Activated naive CD4-positive, alpha-beta T cell (primary cell): ENCODE measurements at places on chromosomes 2 and 18.

- DNase-seq = no peak
These were observed 20.1 kb upstream of the C2orf72 start for GRCh38 chr2:231017231-231017598.

- DNase-seq = no peak
These were observed 211.4 kb downstream of the ZBTB7C start for GRCh38 chr18:48197819-48198218.

DNA sequence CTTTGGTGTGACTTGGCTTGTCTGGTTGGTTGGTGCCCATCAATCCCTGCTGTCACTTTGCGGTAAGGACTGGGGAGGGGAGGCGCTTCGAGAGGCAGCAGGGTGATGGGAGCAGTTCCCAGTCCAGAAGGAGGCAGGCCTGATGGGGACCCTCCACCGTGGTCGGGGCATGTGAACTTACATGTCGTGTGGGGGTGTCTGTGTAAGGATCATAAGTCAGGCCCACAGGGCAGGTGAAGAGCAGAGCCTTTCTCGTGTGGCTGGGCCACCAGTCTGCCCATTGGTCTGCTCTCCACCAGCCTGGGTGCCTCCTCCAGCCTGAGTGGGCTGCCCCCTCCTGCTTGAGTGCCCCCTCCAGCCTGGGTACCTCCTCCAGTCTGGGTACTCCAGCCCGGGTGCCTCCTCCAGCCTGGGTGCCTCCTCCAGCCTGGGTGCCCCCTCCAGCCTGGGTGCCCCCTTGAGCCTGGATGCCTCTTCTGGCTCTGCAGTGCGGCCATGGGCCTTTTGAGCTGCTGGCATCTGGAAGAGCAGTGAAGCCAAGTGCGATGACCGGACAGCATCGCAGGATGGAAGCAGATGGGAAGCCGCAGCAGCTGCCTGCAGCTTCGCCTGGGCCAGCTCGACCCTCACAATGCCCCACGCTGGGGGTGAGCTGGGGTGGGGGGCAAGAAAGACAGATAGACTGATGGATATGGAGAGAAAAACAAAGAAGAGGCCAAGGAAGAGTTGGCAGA is 25.0 kb downstream of the ATOH8 start:
- DNase-seq = no peak

DNA sequence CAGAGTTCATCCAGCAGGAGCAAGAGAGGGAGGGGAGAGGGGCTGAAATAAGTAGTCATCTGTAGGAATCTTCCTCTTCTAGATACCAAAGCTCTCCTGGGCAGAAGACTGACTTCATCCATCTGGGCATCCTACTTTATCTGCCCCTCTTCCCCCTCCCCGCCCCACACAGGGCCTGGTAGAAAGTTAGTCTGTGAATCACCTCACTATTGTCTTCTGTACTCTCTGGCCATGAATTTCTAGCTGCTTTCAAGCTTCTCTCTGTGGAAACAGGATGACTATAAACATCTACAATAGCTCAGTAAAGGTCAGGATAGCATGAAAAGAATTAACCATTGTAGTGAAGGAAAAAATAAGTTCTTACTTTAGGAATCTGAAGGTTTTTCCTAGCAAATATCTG is 47.7 kb upstream of the RNU4ATAC start:
- DNase-seq = no peak

- no peak for DNase-seq
These were observed 122.9 kb downstream of the COPS8 start for GRCh38 chr2:237208373-237209260.

- no peak for DNase-seq
These were observed 160.1 kb downstream of the GFPT1 start for GRCh38 chr2:69226903-69227302.

DNA sequence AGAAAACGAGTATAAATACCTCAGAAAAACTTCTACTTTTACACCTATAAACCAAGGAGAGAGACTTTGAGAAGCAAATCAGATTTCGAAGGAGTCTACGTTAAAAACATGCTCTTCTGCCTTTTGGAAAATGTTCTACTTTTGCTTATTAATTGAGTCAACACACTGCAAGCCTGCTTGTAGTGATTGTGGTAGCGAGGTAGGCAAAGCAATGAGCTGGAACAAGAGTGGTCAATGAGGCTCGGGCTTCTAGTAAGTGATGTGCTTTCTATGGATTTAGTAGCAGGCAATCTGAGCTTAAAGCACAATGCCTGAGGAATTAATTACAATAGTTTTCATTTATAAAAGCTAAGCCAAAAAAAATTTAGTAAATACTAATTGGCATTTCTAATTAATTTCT is 103.4 kb upstream of the TFCP2L1 start:
- no peak for DNase-seq

GRCh38 chr2:240784629-240785423 is 35.2 kb downstream of the KIF1A start:
- no peak for DNase-seq

- no peak for DNase-seq
These were observed 12.0 kb downstream of the NEDD4L start for GRCh38 chr18:58055890-58056558.

DNA sequence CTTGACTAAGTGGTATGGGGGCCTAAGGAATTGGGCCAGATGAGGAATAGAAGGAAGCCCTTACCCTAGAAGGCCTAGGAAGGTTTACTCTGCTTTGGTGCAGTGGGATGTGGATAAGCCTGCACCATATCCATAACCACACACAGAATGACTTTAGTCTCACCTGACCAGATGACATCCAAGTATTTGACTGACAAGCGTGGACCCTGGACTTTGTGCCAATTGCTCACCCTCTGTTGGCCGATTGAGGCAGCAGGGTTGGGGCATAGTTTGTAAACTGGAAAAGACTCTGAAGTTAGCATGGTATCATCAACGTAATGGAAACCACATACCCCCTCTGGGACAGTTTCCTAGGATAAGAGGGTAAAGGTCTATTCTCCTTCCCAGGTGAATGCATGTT is 36.5 kb upstream of the SERPINE2 start:
- no peak for DNase-seq

- peak; percentile 61 for DNase-seq
These were observed at the start of gene VRK2 for GRCh38 chr2:58046585-58047372. Gene VRK2 (plus strand): TSS chr2:58046806. CDS start chr2:58048832, 2,026 bp downstream.

GRCh38 chr2:122856696-122857095 is 1101.2 kb downstream of the TSN start:
- DNase-seq = no peak

- no peak for DNase-seq
These were observed 68.8 kb downstream of the DOK6 start for GRCh38 chr18:69469444-69469919.

- no peak for DNase-seq
These were observed 14.4 kb upstream of the RPE start for GRCh38 chr2:209988010-209988409.

DNA sequence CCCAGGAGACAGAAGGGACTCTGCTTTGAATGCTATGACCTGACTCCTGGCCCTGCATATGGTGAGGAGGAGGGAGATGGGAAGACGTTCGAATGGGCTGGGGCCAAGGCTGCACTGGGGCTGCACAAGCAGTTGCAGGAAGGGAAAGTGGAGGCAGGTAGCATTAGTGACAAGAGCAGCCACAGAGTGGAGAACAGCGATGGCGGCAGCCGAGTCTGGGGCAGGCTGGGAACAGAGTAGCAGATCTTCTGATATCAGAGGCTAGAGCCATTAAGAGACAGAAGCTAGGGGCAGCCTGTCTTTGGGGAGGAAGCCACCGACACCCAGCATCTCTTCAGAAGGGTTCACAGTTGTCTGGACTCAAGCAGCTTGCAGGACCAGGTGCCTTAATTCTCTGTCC is 50.1 kb downstream of the ST3GAL5 start:
- no peak for DNase-seq

- DNase-seq = no peak
These were observed 80.2 kb upstream of the APCDD1 start for GRCh38 chr18:10374195-10374594.

GRCh38 chr2:53104263-53104662 is 663.3 kb upstream of the CHAC2 start:
- DNase-seq = no peak

DNA sequence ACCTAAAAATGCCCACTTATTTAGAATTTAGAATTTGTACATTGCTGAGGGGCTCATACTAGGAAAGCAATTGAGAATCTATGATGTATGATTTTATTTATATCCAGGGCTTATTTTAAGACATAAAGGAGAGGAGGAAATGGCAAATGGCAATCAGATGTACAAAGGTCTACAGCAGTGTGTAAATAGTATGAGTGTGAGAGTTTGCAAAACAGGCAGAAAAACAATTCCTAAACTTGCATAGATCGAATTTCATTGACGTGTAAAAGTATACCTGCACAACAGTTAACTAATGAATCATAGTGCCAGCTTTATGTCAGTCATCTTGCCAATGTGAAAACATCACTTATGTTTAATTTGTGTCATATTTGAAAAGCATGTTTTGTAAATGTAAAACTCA is 718.7 kb upstream of the GCFC2 start:
- DNase-seq = no peak

GRCh38 chr2:114797942-114798341 is 355.5 kb downstream of the DPP10 start:
- no peak for DNase-seq

- DNase-seq = no peak
These were observed 28.7 kb downstream of the SRSF7 start for GRCh38 chr2:38722271-38723061.

DNA sequence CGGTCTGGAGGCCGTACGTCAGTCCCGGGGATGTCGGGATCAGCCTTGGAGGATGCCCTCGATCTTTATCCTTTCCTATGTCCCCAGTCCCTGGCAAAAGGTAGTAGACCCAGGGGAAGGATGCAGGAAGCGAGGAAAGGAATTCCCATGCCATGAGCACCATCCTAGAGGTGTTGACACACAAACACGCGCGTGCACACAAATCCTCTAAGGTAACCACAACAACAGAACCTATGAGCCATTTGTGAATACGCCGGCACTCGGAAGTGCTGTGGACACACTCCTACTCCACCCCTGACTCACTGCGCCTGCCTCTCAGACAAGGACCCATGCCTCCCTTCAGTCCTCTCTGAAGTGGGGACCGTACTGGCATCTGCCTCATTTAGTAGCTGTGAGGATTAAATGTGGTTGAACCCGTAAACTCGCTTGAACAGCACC is 11.3 kb upstream of the MLPH start:
- peak; percentile 9 for DNase-seq

DNA sequence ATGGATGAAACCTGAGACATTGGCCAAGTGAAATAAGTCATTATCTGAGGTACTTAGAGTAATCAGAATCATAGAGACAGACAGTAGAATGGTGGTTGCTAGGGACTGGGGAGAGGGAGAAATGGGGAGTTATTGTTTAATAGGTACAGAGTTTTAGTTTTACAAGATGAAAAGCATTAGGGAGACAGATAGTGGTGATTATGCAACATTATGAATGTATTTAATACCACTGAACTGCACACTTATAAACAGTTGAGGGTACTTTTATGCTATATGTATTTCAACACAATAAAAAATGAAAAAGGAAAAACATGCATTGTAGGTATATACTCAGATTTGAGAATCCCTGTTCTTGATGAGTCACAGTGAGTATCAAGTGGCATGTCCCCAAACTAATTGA is 59.7 kb downstream of the EPC2 start:
- no peak for DNase-seq

GRCh38 chr2:135874777-135875365 is 1.4 kb downstream of the MCM6 start:
- DNase-seq = no peak

DNA sequence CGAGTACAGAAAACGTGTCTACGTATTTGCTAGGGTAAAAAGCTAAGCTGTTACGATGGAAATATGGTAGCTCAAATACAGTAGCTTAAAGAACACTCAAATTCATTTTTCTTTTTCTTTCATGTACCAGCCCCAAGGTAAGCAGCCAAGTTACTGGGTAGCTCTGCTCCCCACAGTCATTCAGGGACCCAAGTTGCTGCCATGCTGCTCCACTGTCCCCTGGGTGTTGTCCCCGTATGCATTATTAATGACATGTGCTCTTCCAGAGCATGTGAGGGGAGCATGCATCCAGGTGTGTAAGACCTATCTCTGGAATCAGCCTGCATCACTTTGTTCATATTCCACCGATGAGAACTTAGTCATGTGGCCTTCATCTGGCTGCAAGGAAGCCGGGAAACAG is 105.1 kb upstream of the SP3 start:
- no peak for DNase-seq

- DNase-seq = no peak
These were observed 25.7 kb upstream of the ASB18 start for GRCh38 chr2:236289766-236290462.

DNA sequence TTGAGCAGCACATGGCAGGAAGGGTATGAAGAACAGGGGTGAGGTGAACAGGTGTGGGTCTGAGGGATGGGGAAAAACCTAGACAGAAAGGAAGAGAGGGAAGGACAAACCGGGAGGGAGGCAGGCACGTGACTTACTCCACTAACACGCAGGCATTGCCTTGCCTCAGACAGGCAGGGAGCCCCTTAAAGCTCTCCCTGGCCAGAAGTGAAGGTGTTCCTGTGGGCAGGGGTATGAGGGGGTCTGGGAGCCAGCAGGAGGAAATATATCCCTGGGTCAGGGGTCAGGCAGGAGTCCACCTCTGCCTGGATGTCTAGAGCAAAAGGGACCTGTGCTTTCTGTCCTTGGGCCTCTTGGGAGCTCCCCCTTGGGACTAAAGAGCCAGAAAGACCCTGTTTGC is 135.3 kb upstream of the EPAS1 start:
- no peak for DNase-seq

DNA sequence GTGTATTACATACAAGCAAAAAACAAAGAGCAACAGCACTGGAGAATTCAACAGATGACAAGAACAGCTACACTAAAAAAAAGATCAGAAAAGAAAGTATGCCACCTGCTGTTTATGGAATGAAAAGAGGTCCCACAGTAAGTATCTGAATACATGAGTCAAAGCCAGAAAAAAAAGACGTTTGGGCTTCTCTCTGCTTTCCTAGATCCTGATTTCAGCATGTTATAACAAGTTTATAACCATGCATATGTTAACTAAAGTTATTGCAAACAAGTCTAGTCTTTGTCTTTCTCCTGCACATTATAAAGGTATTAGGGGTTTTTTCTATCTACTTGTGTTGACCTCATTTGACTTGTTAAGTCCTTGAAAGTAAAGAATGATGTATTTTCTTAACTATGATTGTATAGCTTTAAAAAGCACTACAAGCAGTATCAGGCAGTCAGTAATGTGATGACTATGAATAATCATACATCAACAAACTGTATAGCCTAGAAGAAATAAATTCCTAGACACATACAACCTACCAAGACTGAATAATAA is 108.5 kb upstream of the COL5A2 start:
- DNase-seq = no peak
